ENCODE measurements at places on chromosomes 5 and 9. TPM values are rescaled to one million over a fixed set of nuclear protein-coding genes. Genes with fewer than 3 reads are reported as not detected.

- DNase-seq: no peak
These were observed 274.9 kb downstream of the ARHGAP26 start for GRCh38 chr5:143045062-143045461.

DNA sequence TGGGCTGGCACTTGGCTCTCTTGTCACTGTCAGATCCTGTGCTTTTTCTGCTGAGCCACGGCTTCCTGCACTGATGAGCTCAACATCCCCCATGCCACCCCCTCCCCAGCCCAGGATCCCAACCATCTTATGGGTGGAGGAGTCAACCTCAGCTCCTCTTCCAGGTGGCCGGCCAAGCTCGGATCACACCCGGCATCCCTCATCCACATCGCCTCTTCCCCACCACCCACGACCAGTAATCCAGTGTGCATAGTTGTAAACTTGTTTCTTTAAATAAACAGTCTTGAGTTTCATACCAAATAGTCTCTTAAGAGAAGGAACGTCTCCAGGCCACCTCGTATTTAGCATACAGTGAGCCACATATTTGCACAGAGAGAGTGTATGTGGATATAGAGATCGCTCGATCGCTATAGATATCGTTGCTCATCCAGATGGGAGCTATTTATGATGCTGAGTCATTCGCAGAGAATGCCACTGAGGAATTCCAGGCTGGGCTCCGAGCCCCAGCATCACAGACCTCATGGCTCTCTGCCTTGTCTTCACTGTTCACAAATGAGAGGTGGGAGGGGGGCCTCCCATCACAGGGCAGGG, 61.8 kb upstream of the CPLX2 start:
- DNase-seq: no peak

DNA sequence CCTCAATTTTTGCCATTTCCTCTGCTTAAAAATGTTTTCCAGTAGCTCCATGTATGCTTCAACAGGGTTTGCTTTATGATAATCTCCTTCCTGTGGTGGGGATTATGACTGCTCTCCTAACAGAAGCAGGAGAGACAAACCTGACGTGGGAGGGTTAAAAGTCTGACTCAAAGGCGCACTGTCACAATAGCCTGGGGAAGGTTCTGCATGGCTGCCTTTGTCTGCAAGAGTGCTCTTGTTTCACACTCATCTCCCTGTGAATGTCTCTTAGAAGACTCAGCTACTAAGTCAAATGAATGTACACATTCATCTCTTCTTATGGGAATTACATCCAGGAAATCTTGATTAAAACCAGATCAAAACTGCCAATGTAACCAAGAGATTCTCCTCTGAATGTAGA, 90.9 kb upstream of the MTAP start:
- no peak for DNase-seq

- no peak for DNase-seq
These were observed 269.4 kb upstream of the PANK3 start for GRCh38 chr5:168848569-168848968.

CCDC69 gene
- 201 TPM for total RNA-seq

DNA sequence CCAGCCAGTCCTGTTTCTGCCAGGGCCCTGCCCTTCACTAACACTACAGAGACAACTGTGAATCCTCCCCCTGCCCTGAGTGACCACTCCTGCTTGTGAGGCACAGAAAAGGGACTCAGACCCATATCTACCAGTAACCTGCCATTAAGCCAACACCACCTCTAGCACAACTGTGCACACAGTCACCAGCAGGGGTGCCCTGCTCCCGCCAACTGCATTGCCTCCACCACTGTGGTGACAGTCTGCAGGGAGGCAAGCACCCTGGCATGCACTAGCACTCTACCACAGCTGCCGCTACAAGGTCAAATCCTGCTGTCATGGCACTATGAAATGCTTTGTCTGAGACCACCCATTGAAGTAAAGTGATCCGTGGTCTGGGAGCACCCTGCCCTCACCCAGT, 1028.5 kb upstream of the CDH9 start:
- no peak for DNase-seq

FRRS1L gene
- total RNA-seq: 1.7 TPM

DNA sequence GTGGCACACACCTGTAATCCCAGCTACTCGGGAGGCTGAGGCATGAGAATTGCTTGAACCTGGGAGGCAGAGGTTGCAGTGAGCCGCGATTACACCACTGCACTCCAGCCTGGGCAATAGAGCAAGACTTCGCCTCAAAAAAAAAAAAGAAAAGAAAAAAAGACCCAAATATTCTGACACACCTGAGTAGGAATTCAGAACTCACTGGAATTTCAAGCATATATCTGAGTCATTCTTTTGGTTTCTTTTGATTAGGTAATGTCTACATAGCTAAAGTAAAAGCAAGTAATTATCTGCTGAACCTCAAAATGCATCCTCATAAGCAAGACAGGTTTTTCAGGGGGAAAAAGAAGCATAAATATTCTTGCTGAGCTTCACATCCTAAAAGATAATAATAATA, 35.9 kb downstream of the ANKRD31 start:
- DNase-seq: no peak

FIBCD1 gene
- not detected for total RNA-seq

DNA sequence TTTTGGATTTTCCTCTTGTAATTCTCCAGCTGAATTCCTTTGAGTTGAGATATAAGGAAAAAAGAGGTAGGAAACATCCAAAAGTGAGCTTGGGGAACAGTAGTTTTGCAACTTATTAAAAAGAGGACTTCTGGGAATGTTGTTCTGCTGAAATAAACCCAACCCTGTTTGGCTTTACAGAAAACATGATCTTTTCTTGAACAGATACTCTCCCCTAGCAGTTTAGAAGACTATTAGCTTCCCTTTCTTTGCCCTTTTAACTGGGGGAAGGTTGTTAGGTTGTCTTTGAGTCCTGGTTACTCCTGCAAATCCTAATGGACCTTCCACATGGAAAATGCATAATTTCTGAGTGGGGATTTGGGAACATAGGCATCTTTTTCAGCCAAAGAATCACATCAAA, 168.7 kb upstream of the RPS23 start:
- DNase-seq: no peak

ITGA2 gene
- total RNA-seq: 6.1 TPM

- DNase-seq: no peak
These were observed 50.9 kb upstream of the PHF2 start for GRCh38 chr9:93525476-93525875.

DNA sequence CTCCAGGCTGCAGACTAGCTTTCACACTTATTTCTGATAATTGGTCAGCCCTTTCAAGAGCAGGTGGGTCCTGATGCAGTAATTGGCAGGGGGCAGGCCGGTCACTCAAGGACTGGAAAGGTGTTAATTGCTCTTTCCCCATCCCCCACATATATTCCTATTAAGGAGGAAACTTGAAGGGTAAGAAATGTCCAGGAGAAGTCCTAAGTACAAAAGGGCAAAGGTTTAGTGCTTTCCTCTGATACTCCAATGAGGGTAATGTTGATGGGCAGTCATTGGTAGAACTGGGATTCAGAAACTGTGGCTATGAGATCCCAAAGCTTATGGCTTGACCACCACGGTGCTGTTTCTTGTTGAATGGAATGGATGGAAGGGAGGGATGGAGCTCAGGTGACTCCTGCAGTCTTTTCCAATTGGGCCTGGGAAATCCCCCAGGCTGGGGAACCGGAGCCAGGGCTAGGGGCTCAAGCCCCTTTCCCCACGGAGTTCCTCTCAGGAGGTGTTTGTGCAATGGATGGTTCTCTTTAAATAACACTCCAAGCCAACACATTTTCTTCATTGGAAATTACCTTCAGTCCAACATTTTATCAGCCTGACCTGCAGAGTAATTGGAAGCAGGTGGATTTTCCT, 103.2 kb upstream of the ALDH1B1 start:
- DNase-seq: no peak

DNA sequence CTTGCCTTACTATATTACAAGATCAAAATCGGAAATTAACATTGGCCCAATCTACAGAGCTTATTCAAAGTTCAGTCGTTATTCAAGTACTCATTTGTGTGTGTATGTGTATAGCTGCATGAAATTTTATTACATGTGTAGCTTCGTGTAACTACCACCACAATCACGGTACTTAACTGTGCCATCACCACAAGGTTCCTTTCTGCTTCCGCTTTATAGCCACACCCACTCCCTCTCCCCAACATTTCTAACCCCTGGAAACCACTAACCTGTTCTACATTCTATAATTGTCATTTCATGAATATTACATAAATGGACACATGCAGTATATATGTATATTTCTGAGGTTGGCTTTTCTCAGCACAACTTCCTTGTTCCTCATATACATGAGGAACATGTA, 4.0 kb upstream of the TEX48 start:
- no peak for DNase-seq

GCNT1 gene
- 4.5 TPM for total RNA-seq

FAM78A gene
- total RNA-seq: 4.8 TPM

- DNase-seq: no peak
These were observed 178.4 kb upstream of the MAST4 start for GRCh38 chr5:66417781-66418180.

C5orf46 gene
- total RNA-seq: not detected

CLTA gene
- 165 TPM for total RNA-seq

DNA sequence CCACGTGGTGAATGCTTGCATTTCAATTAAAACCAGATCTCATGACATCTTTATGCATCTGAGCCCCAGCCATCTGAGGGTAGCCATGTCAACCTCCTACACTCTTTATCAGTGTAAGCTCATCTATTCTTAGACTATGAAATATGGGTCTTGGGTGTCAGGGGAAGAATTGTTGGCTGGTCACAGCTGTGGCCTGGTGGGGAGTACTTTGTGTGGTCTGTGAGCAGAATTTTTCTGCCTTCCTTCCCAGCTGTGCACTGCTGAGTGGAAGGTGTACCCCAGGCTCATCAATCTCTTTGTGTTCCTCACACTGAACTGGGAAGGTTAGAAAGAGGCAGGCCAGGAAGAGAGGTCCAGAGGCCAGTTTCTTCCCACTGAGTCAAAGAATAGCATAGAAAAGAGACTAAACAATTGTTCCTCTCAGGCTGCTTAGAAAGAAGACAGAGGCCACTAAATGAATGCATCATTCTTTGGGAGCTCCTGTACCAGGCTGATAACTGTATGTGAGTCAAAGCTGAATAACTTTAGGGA, 202.7 kb upstream of the RGMB start:
- DNase-seq: no peak

DNA sequence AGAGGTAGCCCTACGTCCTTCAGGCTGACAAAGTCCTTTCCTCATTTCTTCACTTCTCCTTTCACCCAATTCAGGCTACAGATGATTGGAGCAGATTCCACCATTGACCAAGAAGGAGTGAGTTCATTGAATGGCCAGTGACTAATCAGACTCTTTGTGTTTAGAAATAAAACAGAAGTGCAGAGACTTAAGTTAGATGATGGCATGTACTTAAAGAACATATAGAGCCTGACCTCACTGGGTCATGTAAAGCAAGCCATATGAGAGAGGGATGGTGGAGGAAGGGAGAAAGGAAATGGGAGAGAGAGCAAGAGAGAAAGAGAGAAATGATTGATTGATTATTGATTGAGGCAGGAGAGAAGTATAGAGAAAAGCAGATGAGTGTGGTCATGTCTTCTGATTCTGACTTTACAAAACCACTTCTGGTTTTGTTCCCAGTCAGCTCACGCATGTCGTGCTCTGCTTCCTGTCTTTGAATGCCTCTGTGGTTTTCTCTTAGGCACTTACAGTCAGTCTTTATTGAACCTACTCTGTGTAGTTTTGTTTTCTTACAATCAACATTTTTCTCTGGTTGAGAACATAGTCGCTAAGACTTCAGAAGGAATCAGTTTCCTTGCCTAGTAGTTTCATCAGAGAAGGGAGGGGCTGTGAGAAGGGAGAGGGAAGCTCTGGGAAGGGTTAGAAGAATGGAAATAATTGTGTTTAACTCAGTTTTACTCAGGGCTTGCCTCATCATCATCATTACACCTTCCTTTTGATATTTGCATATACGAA, 149.2 kb upstream of the KLF9 start:
- DNase-seq: no peak

DNA sequence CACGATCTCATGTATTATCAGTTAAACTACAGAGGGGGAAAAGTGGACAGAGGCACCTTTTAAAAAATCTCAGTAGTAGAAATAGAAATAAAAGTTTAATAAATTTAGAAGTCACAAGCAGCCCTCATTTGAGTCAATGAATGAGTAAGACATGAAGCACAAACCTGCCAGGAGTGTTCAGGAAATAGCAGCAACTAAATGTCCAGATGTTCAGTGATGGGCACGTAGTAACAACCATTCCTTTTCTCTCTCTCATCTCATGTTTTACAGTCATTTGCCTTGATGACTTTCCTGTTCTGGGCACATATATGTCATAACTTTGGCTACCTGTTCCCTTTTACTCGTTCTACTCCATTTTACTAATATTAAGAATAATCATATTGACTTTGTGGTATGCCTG, 17.7 kb downstream of the ISOC1 start:
- no peak for DNase-seq

SLC36A3 gene
- total RNA-seq: not detected

GRCh38 chr9:77794985-77795384, 146.9 kb upstream of the GNA14 start:
- DNase-seq: no peak

GRCh38 chr5:57199866-57200265, 26.0 kb downstream of the GPBP1 start:
- no peak for DNase-seq

LNPEP gene
- 50.0 TPM for total RNA-seq

SPATA31E1 gene
- total RNA-seq: not detected

FABP6 gene
- not detected for total RNA-seq

GMCL2 gene
- not detected for total RNA-seq

TAF11L6 gene
- not detected for total RNA-seq

GRCh38 chr5:80871541-80871961, 88.6 kb upstream of the RASGRF2 start:
- DNase-seq: no peak

DNA sequence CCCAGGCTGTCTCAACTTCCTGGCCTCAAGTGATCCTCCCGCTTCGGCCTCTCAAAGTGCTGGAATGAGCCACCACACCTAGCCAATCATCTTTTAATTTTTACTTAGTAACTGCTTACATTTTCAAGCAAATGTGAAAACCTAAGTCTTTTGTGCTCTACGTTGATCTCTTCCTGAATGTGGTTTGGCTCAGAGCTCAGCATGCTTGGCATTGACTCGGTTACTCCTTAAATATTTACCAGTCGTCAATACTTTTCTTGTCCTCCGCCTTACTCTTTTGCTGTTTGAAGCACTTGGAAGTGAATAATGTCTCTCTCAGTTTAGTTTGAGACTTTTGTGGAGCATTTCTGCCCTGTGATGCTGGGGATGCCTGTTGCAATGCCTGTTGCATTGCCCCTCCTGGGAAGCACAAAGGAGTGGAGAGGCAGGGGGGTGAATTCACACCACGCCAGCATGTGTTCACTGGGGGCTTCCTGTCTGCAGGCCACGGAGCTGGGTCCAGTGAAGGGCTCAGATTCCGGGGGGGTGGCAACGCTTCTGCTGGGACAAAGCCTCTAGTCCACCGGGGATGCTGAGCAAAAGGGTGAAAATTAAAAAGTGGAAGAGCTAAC, 13.1 kb upstream of the TENT4A start:
- DNase-seq: no peak

Measured in tibial nerve (tissue), 4 donors.